ENCODE measurements at places on chromosomes 2 and 18.

DNA sequence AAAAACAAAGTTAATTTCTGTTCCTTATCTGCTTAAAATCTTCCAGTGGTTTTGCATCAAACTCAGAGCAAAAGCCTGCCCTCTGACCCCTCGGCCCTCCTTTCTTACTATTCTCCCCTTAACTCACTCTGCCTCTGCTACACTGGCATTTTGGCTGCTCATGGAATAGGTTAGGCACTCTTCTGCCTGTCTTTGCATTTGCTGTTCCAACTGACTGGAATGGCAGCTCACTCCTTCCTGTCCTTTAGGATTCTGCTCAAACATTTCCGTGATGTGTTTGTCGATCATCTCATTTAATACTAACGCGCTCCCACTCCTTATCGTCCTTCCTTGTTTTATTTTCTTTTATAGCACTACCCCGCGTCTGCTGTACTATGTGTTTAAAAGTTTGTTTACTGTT, 815 bp downstream of the CEBPZ start:
- DNase-seq: no peak

- DNase-seq: no peak
Observed at GRCh38 chr2:974502-974901, 23.9 kb downstream of the SNTG2 start.

DNA sequence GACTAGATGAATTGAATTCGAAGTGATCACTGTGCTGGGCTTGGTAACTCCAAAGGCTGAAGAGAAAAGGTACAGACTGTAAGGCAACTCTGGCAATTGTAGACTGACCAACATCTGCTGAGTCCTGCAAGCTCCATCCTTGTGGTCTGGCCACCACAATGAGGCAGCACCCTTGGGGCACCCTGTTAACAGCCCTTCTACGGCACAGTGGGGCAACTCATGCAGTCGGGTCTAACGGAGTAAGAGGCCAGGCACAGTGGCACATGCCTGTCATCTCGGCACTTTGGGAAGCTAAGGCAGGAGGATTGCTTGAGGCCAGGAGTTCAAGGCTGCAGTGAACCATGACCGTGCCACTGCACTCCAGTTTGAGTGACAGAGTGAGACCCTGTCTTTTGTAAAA, 126.8 kb downstream of the ZAP70 start:
- no peak for DNase-seq

DNA sequence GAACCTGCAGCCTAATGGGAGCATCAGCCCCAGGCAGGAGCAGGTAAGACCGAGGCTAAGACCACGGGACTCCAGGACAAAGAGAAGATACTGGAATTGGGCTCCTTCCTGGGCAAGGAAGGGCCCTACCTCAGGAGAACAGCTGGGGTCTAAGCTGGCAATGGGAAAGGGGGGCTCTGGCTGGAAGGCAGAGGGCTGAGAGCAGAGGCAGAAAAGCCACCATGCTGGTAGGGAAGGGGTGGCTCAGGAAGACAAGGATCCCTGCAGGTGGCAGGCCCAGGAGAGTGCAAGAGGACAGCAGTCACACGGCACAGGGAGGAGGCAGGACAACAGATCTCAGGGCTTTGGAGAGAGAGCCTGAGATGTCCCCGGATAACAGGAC, 203.5 kb downstream of the NDUFA10 start:
- no peak for DNase-seq

DNA sequence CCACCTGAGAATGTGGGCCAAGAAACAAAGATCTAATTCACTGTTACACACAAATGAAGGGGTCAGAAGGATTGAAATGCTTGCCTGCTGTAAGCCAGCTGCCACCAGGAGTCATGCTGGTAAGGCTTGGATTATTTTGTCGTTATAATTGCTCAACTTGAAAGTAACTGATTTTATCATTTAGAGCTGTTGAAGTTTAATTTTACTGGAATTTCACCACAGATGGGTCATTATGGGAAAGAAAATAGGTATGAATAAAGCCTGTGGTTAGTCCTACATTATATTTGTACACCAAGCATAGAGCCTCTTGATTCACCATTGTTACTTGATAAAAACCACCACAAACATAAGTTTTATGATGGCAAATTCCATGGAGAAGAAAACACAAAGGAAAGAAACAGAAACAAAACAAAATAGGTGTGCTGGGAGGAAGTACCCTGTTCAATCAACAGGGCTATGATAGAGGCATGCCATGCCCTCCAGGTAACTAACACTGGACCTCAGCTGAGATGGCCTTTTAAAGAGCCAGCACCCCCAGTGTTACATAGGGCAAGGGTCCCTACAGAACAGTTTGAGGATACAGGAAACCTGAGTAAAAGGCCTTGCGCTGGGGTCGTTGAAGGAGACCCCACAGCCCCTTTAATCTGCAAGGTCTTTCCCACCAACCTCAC, 3.0 kb downstream of the CLEC4F start:
- DNase-seq: no peak

DNA sequence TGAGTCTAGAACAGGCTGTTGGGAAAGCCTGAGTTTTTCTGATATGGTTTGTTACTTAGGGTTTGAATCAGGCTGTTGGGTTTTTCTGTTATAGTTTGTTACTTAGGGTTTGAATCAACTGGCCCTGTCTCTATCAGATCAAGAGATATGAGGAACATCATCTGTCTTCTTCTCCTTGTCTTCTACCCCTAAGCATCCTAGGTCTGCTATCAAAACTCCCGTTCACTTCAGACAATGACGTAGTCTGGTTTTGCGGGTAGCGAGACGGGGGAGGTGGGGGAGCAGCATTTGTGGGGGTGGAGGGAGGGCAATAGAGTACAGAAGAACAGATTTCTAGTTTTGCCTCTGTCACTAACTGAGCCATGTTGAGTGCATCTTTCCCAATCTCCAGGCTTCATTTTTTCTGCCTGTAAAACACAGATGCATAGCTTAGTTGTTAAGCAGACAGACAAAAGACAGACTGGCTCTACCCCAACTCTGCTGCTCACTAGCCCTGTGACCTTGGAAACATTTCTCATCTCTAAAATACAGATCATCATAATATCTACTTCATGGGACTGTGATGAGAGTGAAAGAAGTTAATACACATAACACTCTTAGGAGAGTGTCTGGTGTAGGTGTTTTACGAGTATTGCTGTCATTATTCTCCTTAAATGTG, 9.1 kb downstream of the TNP1 start:
- no peak for DNase-seq

GRCh38 chr2:12244070-12244469, 472.7 kb upstream of the TRIB2 start:
- no peak for DNase-seq

DNA sequence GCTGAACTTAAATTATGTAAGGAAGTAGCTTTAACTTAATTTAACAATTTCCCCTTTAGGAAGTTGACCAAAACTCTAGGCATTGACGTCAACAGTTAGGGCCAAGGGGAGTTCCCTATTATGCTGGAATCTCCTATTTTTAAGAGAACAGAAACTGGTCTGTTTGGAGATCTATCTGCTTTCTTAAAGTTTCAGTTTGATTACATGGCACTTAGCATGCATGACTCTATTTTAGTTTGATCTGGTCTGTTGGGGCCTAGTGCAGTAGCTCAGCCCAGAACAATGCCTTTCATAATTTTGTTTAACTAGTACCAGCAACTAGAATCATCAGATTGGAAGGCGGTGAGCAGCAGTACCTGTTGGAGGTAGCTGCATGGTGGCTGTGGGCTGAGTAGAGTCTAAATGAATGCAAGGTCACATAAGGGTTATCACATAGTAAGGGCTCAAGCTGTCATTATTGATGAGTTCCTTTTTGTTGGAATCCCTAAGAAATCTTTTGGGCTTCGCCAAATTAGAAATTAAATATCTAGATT, 60.5 kb upstream of the ZNG1B start:
- no peak for DNase-seq

- DNase-seq: no peak
Observed at GRCh38 chr18:37741032-37741623, 175.5 kb upstream of the CELF4 start.

Data from effector memory CD8-positive, alpha-beta T cell (primary cell).